ENCODE measurements at places on chromosomes 7 and 10.

DNA sequence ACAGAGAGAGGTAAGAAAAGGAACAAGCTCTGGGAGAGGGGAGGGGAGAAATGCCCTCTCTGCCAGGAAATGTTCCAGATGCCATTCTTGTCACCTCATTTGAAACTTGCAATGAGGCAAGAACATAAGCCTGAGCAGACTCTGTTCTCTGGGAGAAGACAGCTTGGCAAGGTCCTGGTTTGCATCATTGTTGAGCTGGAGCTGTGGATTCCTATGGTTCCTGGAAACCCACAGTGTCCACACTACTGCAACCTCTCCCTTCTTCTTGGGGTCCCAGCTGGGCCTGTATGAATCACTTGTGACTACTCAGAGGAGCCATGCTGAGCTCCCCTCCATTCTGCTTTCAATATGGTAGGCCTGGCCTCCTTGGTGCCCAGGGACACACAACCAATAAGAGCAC, 60.8 kb upstream of the HECTD2 start:
- peak; percentile 94 for DNase-seq

- DNase-seq: no peak
Observed at GRCh38 chr10:28925121-28925663, 247.9 kb downstream of the BAMBI start.

- DNase-seq: no peak
Observed at GRCh38 chr7:74288034-74288881, 949 bp upstream of the CLIP2 start.

DNA sequence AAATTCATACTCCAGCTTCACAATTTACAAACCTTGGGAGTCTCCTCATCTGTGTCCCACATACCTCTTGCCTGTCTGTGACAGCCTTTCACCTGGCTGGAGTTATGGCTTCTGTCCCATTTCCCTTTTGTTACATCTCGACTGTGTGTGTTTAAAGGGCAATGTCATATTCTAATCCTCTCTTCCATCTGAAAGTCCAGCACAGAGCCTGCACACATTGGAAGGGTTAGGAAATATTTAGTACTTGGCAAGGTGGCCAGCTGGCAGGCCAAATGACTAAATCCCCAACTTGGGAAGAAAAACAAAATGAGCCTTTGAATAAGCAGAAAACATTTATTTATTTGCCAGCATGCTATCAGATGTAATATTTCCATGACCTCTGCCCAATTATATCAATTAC, 120.1 kb upstream of the STK17A start:
- no peak for DNase-seq

- no peak for DNase-seq
Observed at GRCh38 chr10:18620856-18621255, 30.5 kb downstream of the NSUN6 start.

Data from GM04503 (cell line).